ENCODE measurements at places on chromosomes 3 and 15. TPM values are rescaled to one million over a fixed set of nuclear protein-coding genes. Genes with fewer than 3 reads are reported as not detected.

The CFAP100 gene
- total RNA-seq: not detected

The RBMS3 gene
- total RNA-seq: 136 TPM

The CELSR3 gene
- 0.79 TPM for total RNA-seq

The CCR5 gene
- 1.4 TPM for total RNA-seq
